ENCODE measurements at places on chromosomes 6 and 20.

DNA sequence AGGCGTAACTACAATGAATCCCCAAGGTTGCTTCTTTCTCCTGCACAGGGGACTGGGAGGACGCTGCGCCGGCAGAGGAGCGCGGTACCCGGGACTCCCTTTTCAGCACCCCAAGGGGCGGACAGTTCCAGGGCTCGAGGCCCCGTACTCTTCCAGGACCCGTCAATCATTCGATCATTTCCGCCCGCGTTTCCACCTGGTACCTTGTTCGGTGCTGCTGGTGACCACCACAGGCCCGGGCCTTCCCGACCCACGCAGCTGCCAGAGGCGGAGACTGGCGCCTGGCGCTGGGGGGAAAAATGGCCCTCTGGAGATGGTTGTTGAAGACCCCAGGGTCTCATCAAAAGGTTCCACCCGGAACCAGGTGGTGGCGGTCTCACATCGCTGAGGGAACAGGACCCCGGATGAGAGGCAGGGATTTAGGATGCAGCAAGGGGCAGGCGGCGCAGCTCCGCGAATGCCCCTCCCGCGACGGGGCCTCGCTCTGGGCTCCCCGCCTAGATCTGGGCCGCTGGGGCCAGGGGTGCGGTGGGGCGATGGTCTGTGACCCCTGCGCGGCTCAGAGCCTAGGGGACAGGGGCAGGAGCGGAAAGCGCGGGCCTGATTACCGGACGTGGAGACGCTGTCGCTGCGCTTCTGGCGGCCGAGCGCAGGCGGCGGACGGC, 744 bp downstream of the VSX1 start:
- peak; percentile 42 for DNase-seq

DNA sequence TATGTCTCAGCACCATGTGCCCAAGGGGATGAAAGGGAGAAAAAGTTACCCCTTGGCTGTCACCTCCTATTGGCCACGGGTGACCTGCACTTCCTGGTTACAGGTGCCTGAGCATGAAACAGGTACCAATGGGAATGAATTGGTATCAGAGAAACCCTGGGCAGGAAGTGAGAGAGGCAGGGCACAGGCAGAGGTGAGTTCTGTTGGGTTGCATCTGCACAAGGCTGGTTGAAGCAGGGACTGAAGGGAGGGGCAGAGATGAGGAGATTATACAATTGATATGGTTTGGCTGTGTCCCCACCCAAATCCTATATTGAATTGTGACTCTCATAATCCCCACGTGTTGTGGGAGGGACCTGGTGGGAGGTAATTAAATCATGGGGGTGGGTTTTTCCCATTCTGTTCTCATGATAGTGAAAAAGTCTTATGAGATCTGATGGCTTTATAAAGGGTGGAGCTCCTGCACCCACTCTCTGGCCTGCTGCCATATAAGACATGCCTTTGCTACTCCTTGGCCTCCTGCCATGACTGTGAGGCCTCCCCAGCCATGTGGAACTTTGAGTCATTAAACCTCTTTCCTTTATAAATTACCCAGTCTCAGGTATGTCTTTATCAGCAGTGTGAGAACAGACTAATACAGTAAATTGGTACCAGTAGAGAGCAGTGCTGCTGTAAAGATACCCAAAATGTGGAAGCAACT, 291.8 kb downstream of the LRFN2 start:
- no peak for DNase-seq

GRCh38 chr20:22568872-22569344, 15.5 kb downstream of the FOXA2 start:
- no peak for DNase-seq

DNA sequence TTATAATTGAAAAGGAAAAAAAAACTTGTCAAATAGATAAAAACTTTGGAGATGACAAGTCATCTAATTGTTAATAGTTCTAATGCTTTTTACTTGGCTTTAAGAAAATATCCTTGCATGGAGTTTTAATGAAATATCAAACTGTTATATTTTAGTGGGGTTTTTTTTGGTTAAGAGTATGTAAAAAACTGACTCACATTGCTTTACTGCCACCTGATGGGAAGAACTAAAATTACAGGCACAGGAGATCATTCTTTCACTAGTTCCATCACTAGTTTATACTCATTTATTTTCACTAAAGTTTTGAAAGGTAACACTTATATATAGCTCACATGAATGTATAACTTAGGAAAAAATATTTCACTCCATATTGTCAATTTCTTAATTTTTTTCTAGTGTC, 309.1 kb downstream of the LMBRD1 start:
- DNase-seq, result no peak

DNA sequence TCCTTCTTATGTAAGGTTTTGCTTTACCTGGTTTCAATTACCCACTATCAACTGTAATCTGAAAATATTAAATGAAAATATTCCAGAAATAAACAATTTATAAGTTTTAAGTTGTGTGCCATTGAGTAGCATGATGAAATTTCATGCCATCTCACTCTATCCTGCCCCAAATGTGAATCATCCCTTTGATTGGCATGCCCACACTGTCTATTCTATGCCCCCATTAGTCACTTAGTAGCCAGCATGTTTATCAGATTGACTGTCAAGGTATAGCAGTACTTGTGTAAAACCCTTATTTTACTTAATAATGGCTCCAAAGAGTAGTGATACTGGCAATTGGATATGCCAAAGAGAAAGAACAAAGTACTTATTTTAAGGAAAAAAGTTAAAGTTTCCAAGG, 403.8 kb downstream of the ADGRB3 start:
- no peak for DNase-seq

DNA sequence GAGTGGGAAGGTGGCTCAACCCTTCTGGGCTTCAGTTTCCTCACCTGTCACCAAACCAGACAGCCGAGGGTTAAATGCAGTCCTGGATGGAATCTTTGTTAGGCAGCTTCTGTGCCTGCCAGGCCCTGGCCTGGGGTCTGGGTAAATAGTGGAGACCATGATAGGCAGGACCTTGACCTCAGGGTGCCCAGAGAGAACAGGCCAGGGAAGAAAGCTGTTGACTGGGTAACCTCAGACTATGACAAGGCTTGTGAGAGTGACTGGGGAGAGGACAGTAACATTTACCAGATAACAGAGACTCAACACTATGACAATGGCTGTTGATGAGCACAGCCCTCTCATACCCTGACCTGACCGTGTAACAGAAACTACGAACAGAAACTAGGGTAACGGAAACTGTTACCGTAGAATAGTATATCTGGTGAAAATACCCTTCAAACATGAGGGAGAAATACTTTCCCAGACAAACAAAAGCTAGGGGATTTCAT, 218.3 kb downstream of the PREX1 start:
- no peak for DNase-seq

DNA sequence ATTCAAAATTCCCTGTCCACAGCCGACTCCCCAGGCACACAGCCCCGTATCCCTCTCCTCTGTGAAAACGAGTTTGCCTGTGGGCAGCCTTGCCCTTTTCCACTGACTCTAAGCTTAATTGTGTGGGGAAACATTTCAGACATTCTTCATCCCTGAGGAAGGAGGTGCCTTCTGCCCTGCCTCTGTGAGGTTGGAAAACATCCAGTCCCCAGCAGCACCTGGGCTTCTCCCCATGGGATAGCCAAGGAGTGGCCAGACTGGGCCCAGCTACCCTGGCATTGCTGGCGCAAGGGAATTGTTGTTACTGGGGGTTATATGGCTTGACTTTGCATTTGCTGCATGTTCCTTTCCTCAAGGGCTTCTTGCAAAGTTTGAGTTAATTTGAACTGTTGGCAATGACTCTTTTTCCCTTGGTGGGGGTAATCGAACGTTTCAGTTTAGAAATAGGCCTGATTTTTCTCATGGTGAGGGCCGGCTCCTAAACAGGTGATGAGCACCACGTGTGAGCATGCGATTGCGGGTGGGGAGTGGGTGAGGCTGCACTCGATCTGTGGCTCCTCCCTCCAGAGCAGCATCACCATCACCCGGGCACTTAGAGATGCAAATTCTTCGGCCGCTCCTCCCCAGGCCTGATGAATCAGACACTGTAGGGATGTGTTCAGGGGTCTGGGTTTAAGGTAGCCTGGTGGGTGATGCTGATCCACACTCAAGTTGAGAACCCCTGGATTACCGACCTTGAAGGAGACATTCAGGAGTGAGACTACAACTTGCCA, 29.9 kb downstream of the GABRR2 start:
- DNase-seq, result no peak

DNA sequence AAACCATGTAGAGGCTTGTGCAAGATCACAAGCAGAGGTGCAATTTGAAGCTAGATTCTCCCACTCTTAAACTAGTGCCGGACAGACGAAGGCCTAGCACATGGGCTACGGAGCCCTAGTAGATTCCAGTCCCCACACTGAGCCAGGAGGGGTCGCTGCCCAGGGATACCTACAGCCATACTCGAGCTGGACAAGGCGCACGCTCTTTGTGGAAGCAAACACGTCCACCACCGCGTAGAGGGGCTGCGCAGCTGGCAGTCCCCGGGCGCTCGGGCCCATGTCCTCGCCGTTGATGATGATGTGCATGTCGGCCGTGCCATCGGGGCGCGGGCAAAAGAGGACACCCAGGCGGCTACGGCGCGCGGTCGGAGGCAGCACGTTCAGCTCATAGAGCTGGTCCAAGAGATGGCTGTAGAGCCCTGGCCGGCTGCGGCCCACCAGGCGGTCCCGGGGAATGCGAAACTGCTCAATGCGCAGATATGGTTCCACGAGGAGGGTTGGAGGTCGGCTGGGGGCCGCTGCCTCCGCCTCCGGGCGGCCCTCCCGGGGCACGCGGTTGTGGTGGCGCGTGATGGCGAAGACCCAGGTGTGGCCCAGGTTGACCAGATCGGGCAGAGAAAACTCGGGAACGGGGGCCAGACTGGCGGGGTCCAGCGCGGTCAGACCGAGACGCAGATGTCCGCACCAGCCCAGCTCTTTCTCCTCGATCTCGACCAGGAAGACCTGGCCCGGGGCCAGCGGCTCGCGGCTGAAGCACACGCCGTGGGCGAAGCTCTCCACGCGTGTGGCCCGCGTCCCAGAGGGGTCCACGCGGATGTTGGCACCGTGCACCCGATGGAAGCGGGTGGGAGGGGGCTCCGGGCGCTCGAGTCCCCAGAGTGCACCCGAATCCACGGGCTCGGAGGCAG, 677 bp downstream of the NEURL2 start:
- peak; percentile 91 for DNase-seq

DNA sequence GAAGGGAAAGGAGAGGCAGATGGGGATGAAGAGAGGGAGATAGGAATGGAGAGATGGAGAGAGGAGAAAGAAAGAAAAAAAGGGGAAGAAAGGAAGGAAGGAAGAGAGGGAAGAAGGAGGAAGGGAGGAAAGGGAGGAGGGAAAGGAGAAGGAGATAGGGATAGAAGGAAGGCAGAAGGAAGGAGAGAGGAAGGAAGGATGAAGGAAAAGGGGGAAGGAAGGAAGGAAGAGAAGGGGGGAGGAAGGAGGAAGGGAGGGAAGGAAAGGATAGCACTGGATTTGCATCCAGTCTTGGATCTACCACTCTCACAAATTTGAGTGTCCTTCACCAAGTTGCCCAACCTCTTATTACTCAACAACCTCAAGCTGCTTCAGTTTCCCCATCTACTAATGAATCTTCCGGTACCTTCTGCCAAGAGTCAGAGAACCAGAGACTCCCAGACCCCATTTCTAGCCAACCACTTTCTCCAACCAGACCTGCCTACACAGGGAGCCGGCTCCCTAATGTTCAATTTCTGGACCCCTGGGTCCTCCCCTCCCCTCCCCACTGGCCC, 79.7 kb upstream of the FOXP4 start:
- no peak for DNase-seq

DNA sequence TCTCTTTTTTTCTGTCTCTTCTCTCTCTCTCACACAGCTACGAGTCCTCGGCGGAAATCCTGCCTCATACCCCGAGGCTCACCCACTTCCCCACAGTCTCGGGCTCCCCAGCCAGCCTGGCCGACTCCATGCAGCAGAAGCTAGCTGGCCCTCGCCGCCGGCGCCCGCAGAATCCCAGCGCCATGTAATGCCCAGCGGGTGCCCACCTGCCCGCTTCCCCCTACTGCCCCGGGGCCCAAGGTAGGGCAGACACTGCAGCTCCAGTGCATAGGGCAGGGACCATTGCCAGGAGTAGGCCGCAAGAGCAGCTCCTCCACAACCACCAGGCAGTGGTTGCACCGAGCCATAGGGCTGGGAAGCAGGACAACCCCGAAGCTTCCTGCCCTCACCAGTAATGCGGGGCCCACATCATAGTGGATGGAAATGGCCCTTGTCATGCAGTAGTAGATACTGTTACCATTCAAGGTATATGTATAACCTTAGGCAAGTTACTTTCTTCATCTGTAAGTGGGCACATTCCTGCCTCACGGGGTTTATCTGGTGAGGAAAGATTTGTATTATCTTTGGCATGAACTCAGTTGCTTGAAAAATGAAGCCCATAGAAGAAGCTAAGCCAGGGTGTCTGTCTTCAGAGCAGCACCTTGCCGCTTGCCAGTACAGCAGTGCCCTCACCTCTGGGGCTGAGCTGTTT, 36.9 kb upstream of the ID1 start:
- DNase-seq, result no peak

DNA sequence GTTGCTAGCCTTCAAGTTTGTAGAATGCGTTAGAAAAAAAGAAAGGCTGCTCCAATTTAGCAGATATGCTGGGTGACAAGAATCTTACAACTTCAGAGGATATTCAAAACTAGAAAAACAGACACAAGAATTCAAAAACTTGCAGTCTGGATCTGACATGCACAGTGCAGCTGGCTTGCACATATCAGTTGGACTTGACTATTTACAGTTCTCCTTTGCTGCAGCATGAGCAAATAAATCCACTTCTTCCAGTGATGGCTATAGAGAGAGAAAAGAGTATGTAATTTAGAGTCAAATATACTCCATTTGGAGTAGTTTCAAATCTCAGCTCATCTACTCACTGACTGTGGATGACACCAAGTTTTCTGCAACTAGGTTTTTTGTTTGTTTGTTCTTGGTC, 247.0 kb downstream of the RIMS1 start:
- DNase-seq, result no peak

DNA sequence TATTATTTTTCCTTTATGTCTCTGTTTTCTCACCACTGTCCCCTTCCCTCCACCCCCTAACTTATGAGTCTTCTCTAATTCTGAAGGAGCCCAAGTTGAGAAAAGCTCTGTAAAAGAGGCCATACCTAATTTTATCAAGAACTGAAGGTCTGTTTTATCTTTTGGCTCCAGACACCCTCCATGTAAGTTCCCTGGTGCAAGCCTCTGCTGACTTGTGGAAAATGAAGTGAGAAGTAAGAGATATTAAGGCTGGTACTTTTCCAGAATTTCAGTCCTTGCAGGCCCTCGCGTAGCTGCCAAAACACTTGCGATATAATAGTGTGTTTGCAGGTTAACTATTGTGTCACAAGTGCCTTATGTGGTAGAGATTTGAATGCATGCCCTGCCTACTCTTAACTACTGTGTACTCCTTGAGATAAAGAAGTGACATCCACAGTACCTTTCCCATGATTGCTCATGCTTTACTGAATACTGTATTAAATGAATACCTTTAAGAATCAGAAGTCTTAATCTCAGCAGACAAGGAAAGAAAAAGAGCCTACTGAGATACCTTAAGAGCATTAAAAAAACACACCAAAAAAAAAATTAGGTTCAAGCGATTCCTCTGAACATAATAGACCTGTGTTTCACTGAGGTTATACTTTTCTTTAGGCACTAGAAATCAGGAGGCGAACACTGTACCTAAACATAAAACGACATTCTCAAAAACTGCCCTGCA, 143.6 kb upstream of the ZNF184 start:
- no peak for DNase-seq

All from right atrium auricular region (tissue), 2 donors.